ENCODE measurements at places on chromosomes 12 and 14.

- no peak for DNase-seq
These were observed 363.4 kb downstream of the DAD1 start for GRCh38 chr14:22225516-22226140.

GRCh38 chr12:96807741-96808140, 99.3 kb upstream of the NEDD1 start:
- no peak for DNase-seq

- no peak for DNase-seq
These were observed 28.5 kb downstream of the TUBA1A start for GRCh38 chr12:49160399-49160798.

GRCh38 chr12:13959131-13959723, 22.2 kb downstream of the GRIN2B start:
- DNase-seq = no peak
